ENCODE measurements at places on chromosomes 6 and 20.
A peak's percentile ranks its signal among the peaks of the same experiment; 100 is the strongest.

DNA sequence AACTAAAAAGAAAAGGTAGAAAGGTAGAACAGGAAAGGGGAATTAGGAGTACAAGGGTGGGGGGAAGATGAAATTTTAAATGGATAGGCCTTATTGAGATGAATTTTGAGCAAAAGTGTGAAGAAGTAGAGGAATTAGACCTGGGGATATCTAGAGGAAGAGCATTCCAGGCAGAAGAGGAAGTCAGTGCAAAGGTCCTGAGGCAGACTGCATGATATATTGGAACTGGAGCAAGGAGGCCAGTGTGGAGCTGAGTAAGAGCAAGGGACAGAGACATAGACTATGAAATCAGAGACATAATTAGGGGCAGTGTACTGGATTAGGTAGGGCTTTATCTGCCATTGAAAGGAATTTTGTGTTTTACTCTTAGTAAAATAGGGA lies 40.4 kb downstream of the MAPK14 start:
- DNase-seq = no peak

DNA sequence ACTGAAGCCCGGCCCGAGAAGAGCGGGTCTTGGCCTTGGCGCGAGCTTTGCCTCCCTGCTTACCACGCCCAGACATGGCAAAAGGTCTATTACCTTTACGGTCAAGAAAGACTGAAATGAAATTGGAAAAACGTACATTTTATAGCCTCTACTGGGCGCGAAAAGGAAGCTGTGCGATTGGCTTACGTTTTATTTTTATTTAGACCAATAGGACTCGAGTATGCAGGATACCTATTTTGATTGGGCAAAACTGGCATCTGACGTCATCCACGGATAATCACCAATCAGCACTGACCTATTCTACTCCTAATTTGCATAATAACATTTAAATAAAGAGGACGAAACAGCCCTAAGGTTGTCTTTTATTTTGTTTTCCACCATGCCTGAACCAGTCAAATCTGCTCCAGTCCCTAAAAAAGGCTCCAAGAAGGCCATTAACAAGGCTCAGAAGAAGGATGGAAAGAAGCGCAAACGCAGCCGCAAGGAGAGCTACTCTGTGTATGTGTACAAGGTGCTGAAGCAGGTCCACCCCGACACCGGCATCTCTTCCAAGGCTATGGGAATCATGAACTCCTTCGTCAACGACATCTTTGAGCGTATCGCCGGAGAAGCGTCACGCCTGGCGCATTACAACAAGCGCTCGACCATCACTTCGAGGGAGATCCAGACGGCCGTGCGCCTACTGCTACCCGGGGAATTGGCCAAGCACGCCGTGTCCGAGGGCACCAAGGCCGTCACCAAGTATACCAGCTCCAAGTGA lies 97.4 kb downstream of the OR2B2 start:
- DNase-seq = no peak

DNA sequence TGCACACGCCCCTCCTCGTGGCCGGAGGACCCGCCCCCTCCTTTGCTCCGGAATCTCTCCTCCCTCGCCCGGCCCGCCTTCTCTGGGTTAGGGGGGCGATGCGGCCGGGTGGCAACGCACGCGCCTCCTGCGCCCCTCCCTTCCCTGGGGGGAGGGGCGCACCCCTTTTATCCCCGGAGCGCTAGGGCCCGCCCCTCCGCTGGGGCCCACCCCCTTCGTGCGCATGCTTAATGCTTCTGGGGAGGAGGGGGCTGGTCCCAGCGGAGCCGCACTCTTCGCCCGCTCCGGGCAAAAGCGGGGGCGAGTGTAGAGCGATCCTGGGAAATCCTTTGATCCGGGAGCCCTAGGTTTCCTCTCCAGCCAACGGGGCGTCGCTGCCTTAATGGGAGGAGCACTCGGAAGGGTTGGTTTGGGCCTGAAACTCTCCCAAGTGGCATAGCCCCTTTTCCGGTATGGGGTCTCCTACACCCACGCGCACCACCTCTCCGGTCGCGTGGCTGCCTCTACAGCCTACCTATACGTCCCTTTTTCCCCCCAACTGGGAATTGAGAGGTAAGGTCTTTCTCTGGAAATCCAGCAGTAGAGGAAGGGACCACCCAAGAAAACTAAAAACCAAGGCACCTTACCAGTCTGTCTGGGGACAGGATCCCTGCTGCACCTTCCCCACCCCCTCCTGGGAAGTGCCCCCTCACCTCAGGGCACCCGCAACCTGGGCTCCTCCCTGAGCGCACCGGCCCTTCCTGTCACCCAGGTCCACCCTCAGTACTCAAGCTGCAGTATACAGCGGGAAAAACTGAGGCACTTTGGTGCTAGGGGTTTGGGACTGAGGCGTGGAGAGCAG lies 2.1 kb downstream of the SOX12 start:
- DNase-seq = peak; percentile 85

DNA sequence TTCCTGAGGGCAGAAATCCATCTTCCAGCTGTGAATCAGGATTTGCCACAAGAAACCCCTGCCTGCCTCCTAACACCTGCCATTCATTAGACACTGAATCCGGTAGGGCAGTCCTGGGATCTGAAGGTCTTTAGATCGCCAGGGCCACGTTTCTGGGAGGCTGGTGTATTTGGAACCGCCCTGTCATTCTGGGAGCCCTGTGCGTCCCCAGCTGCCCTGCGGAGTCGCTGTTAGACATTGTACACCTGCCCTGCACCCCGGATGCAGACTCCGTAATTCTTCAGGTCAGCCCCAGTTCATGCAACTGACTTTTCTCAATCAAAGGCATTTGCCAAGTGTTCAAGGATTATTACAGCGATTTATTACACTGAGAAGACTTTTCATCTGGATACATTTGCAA lies 193.2 kb downstream of the TBC1D7 start:
- no peak for DNase-seq

All from hippocampal formation (tissue), 2 donors.